Activated B cell treated with CpG ODN at 0.5 μM for 24 hours (primary cell): ENCODE measurements at places on chromosomes 11 and 22.

DNA sequence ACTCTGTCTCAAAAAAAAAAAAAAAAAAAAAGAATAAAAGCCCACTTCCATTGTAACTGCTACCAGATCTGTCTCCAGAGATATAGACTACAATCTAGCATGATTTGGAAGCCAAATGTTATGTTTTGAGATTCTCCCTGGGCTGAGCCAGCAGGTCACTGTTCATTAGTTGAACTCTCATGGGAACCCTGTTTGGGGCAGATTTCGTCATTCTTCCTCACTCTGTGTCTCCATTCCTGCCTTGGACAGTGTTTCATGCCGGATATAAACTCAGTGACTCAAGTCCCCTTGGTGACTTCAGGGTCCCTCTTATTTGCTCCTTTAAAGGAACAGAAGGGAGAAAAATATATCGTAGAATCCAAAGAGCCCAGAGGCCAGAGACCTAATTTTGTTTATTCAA, 378.1 kb downstream of the LARGE1 start:
- DNase-seq = no peak

DNA sequence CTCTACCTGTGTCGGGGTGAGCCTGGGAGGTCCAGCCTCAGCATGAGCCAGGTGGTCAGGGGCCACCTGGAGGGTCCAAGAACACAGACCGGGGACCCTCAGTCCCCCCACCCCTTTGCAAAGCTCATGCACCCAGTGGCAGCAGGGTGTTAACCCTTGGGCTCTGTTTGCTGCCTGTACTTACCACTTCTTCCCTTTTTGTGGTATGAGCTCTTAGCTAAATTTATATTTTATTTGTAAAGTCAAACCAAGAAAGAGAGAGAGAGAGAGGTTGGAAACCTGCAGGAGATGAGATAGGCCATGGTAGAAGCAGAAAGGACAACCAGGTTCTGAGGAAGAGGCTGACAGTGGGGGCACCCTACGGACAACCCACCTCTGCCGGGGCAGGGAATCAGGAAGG, 29.9 kb downstream of the IL10RA start:
- DNase-seq = no peak

GRCh38 chr11:68345776-68346461, 33.5 kb downstream of the LRP5 start:
- no peak for DNase-seq

GRCh38 chr11:11027288-11027687, 169.4 kb upstream of the ZBED5 start:
- DNase-seq = no peak

DNA sequence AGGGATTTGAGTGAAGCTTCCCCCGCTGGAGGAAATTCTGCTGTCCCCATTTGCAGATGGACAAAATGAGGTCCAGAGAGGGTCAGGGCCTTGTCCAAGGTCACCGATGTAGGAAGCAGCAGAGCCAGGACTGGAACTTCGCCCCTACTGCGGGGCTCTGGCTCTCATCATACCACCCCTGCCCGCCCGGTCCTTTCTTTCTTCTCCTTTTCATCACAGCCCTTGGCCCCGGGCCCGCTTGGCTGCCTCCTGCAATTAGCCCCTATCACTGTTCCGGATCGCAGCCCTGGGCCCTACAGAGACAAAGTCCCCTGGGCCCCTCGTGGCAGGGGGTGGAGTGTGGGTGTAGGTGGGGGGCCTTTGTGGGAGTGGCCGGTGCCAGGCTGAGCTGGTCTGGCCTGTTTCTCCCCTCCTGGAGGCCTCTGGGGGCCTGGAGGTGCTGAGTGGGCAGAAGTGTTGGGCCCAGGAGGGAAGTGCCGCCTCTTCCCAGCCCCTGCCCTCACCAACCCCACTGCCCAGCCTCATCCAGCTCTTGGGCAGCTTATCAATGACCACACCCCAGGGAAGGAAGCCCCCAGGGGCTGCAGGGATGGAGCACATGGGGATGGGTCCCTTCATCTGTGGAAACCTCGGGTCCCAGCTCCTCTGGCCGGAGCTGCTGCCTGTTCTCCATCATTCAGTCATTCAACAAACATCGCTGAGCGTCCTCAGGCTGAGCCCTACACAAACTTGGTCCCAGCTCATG, 3.4 kb downstream of the EMID1 start:
- peak; percentile 34 for DNase-seq

DNA sequence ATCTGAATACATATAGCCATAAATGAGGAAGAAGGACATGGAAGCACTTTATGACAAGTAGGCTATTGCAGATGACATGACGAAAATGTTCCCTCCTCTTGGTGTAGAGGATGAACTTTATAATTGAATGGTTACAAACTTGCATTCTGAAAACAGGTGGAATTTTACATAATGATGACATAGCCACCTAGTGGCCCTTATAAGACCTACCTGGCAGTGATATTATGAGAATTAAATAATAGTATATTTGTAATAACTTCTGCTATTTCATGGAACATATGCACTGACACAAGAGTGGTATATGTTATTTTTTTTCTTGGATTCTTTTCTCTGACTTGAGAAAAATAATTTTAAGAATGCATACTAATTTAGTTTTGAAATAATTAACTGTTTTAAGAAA, 22.9 kb downstream of the TRIM22 start:
- no peak for DNase-seq
